ENCODE measurements at places on chromosomes 11 and 22. TPM values are rescaled to one million over a fixed set of nuclear protein-coding genes. Genes with fewer than 3 reads are reported as not detected.
A peak's percentile ranks its signal among the peaks of the same experiment; 100 is the strongest.

OR52E6 gene
- total RNA-seq, result not detected

PGA5 gene
- 2.1 TPM for total RNA-seq

DNA sequence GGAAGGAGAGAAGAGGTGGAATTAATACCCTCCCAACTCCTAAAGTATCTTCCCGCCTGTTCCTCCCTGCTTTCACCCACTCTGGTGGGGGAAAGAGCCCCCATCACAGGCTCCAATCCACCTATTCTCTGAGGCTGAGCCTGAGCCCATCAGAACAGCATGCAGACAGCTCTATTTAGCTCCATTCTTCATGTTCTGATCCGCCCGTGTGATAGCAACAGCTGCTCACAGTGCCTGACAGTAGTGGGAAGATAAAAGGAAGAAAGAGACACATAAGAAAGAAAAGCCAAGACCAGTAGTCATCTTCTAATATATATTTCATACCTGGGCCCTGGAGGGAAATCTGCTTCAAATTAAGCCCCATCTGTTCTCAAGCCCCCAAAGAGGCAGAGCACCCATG is 80.3 kb upstream of the AKIP1 start:
- DNase-seq, result no peak

- no peak for DNase-seq
These were observed 29.9 kb downstream of the KRTAP5-5 start for GRCh38 chr11:1659506-1659905.

DNA sequence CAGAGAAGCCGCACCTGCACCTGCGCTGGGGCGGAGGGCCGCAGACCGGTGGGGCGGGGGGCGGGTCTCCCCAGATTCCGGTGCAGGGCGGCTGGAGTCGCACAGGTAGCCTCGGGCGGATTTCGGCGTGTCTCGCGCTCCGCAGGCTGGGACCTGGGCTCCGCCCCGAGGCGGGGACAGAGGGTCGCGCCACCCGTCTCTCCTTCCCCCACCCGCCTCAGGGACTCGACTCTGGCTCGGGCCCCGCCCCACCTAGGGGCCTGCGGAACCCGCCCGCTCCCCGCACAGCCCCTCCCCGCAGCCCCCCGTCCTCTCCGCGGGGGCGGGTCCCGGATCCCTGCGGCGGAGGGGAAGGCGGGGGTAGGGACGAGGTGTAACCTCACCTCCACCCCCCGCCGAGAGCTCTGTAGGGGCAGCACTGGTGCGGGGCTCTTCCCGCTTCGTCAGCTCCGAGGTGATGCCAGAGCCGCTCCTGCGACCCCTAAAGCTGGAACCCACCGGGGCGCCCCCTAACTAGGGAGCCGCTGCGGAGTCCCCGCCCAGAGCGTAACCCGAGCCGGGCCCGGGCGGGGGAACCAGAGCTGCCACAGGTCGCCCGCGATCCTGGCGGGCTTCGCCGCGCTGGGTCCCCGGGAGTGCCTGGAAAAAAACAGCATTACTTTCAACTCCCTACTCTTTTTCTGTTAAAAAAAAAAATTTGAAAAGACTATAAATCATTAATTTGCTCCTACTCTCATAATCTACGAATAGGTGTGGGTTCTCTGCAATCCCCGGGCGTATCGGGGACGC is at the start of gene SLC29A2:
Gene SLC29A2, minus strand, starts transcription at position 134 of the 789 bp plus-strand sequence. CDS start 169 bp downstream, outside the sequence.
- DNase-seq, result peak; percentile 75

DNA sequence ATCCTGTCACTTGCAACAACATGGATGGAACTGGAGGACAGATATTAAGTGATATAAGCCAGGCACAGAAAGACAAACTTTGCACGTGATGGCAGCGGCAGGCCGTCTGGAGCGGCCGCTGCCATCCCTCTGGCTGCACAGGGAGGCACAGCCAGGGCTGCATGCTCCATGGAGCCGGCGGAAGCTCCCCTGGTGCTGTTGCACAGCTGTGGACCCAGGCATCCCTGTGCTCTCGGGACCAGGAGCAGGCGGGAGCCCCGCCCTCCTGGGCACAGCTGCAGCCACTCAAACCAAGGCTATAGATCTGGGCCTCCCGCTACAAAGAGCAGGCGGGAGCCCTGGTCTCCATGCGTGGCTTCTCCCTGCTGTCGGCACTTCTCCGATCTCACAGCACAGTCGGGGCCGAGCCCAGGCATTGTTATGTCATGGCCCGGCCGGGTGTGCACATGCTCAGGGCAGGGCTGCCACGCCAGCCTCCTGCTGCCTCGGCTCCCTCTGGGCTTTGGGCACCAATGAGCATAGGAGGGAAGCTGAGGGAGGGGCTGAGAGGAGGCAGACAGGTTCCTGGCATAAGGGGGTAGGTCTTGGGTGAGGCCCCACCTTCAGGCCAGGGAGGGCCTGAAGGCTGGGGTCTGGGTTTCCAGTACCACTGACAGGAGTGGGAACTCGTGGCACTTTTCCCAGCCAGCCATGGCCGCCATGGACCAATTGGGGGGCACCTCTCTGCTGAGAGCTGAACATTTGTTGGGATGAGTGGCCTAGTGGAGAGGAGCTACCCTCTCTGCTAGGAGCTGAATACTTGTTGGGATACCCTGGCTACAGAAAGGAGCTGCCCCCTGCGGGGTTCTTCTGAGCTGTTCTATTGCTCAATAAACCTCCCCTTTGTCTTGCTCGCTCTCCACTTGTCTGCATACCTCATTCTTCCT is 16.7 kb downstream of the RRP8 start:
- no peak for DNase-seq

DNA sequence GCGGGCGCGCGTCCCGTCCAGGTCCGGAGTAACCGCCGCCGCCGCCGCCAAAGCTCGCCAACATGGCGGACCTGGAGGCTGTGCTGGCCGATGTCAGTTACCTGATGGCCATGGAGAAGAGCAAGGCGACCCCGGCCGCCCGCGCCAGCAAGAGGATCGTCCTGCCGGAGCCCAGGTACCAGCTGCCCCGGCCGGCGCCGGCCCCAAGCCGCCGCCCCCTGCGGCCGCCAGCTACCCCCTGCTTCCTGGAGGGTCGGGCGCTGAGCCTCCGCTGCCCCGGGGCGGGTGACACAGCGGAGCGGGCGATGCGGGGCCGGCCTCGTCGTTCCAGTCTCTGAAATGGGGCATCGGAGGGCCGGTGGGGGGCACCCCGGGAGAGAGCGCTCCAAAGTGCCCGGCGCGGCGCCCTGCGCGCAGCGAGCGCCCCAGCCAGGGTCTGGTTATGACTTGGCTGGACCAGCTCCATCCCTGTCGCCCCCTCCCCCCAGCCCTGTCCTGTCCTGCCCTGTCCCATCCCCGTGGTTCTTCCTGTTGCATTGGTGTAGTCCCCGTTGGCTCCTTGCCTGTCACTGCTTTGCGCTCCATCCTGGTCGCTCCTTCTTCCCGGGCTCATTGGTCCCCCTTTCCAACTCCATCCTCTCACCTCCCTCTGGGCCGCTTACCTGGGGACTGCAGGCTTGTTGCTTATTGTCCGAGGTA is 653 bp downstream of the GRK3 start:
- peak; percentile 30 for DNase-seq

- no peak for DNase-seq
These were observed 100.0 kb upstream of the NNMT start for GRCh38 chr11:114195981-114196731.

DNA sequence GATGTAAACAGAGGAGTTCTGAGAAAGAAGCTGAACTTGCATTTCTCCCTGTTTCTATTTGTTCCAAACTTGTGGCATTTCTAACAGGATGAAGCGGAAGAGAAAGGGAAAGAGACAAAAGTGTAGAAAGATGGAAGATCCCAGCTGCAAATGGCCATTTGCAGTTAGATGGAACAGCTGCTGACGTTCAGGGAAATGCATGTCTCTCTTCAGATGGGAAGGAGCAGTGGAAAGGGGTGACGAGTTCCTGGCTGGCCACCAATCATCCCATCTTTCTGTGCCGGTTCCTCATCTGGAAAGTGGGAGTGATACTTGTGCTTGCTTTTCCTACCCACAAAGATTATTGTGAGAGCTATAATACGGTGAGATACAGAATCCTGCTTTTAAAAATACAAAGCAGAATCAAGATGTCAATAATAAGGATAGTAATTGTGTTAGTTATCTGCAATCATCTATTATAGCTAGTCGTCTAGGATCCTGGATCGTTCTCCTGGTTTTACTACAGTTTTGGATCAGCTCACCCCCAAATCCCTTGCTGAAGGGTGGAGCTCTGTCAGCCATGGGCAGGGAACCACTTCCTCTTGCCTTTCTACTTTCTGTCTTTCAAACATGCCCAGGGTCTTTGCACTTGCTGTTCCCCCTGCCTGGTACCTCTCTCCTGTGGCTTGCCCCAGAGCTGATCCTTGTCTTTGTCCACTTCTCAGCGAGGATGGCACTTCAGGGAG is 1.2 kb upstream of the TIMP3 start:
- no peak for DNase-seq

GRCh38 chr22:46053563-46054090 is 76.7 kb upstream of the WNT7B start:
- peak; percentile 73 for DNase-seq

DNA sequence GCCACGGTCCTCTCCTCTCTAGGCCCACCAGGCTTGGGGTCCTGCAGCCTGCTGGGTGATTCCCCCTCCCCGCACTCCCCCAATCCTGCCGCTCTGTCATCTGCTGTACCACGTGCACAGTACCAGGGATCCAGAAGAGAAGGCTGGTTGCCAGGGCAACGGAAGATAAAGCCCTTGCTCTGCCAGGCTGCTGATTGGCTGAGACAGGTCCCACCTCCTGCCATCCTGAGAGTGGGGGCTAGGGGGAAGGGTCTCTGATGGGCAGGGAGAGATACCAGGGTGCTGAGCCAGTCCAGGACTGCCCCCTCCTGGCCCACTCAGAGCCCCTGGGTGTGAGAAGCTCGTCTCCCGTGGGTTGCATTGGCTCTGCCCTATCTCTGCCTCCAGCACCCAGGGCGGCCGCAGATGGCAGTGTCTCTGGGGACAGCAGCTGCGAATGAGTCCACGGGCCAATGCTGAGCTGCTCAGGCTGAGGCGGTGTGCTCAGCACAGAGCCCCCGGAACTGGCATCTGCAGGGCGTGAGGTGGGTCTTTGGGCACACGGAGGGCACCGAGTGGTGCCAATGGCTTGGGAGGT is at the start of gene SMIM45:
Gene SMIM45, plus strand, starts transcription at position 253 of the 577 bp plus-strand sequence.
- no peak for DNase-seq

DNA sequence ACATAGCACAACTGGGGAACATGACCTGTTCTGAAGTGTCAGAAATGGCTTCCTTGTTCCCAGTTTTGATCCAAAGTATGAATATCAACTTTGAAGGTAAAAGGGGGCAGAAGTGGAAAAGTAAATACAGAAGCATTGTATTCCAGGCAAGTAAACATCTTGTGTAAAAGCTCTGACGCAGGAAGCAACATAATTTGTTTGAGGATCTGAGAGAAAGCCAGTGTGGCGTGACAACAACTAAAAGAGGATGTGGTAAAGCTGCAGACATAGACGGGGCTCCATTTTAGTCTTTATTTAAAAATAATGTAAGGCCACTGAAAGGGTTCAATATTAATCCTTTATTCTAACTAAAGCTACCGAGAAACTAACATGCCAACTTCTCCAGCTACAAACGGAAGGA is 310.2 kb downstream of the DLG2 start:
- no peak for DNase-seq

DNA sequence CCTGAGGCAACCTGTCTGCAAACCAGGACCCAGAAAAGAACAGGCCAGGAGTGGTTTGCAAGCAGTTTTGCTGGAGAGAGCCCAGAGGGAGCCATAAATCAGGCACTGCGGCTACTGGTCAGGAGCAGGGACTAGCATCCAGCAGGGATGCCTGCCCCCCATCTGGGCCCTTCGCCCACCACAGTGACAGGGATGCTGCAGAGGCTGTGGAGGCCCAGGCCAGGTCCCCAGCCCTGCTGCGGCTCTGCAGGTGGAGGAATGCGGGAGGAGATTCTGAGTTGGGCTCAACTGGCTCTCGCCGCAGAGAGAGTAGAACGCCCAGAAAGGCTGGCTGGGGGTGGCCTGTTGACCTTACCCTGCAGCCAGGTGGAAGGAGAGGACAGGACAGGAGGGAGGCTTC is 16.4 kb upstream of the NEFH start:
- DNase-seq, result no peak

- no peak for DNase-seq
These were observed at the start of gene CSRP3 for GRCh38 chr11:19201737-19202605. Gene CSRP3, minus strand, starts transcription at chr11:19201983. Its CDS starts 9,535 bp downstream, at chr11:19192448.

DNA sequence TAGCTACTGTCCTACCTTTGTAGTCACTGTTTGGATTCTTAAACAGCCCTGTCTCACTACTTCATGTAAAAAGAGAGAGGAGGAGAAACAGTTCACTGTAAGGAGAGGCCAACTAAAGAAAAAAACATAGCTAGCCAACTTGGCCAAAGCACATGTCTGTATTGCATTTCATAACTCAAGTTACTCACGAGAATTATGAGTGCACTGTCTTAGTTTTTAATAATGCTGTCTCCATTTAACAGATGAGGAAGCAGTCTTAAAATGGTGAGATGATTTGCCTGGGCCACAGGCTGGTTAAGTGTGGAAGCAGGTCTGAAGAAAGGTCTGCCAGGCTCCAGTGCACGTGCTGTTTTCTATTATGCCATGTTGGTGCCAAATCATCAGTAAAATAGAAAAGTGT is 104.5 kb downstream of the UVRAG start:
- no peak for DNase-seq

DNA sequence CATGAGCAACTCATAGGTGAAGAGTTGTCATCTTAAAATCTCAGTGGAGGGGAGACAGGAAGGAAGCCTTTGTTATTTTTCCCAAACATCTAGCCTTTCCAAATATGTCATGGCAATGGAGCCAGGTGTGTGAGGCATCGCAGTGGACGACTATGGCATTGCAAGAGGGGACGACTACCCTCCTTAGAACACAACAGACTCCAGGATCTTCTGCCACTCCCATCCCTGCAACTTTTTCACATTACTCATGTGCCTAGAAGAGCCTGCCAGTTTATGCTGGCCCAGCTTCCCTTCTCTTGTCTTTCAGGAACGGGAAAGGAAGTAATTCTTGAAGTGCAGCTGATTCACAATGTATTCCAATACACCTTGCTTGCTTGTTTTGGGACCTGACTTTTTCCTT is 1008.4 kb downstream of the OPCML start:
- DNase-seq, result no peak

DNA sequence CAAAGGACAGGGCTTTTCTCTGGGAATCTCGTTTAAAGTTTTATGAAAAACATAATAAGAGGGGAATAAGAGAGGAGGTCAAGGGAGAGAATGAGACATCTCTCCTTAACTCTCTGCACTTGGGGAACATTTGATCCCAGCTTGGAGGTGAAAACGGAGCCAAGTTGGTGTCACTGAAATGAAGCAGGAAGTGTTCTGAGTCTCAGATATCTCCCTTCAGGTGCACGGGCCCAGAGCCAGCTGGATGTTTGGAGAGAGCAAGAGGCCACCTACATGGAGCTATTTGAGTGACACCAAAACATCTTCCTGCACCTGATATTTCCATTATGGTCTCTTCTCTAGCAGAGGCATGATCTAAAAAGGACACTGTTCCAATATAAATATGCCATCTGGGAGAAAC is 85.7 kb downstream of the BLID start:
- no peak for DNase-seq

PNPLA5 gene
- total RNA-seq, result not detected

GRCh38 chr11:66855574-66856495 is 1.0 kb upstream of the LRFN4 start:
- DNase-seq, result peak; percentile 79

GRCh38 chr11:103069367-103069766 is 22.6 kb downstream of the DCUN1D5 start:
- DNase-seq, result no peak

JHY gene
- total RNA-seq, result 13.1 TPM
